ENCODE measurements at places on chromosomes 11 and 22.

GRCh38 chr11:125892071-125892470 is 4.6 kb downstream of the HYLS1 start:
- no peak for DNase-seq

GRCh38 chr11:112511271-112511670 is 250.6 kb upstream of the PLET1 start:
- DNase-seq, result no peak

GRCh38 chr11:69325446-69325845 is 31.5 kb downstream of the MYEOV start:
- no peak for DNase-seq

- no peak for DNase-seq
Measured at GRCh38 chr11:88307749-88308425, 29.6 kb downstream of the CTSC start.

GRCh38 chr11:111179184-111179910 is 66.2 kb upstream of the POU2AF2 start:
- no peak for DNase-seq

Data from hindlimb muscle (tissue), 1 donor.